ENCODE measurements at places on chromosomes 2 and 18.
A peak's percentile ranks its signal among the peaks of the same experiment; 100 is the strongest.

DNA sequence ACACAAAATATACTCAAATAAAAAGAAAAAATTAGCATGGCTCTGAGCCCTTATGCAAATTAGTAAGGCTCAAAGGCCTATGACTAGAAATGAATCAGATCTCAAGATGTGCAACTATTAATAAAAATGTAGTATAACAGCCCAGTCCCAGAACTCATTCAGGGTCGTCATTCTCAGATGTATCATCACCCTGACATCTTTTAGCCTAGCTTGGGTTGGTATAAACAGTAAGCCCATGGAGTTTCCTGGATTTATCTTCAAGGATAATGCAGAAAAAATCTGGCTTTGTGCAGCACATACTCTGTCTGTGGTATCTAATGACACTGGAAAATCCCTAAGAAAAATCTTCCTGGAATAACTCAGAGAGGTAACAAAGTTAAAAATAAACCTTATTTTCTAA, 239.3 kb downstream of the ZNF385B start:
- no peak for DNase-seq

GRCh38 chr2:162082681-162083080, 8.7 kb upstream of the DPP4 start:
- DNase-seq, result no peak

- DNase-seq, result no peak
Observed at GRCh38 chr2:173713904-173714555, 251.1 kb downstream of the SP3 start.

GRCh38 chr2:45627911-45628310, 16.8 kb upstream of the SRBD1 start:
- no peak for DNase-seq

- DNase-seq, result no peak
Observed at GRCh38 chr2:100976645-100977391, 25.3 kb upstream of the RPL31 start.

- no peak for DNase-seq
Observed at GRCh38 chr18:29164020-29164706, 987.2 kb upstream of the CDH2 start.

DNA sequence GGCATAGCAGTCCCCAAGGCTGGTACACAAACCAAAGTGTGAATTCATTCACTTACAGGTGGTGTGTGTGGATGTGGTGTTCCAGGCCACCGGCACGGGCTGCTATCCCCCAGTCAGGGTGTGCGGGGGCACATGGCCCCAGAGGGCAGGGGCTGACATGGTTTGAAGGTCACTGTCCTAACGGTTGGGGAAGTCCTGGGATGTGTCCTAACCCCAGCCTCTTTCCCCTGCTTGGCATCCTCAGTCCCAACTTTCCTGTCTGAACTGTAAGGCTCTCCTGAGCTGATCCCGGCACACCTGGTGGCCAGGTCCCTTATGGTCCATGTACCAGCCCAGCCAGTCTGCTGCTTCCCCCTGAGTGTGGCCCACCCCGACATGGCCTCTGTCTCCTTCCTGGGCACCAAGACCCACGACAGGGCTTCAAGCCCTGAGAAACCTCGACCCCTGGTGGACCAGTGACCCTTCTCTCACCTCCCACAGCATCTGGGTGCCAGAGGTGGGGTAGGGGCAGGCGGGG, 2.4 kb upstream of the TMEM185B start:
- no peak for DNase-seq

DNA sequence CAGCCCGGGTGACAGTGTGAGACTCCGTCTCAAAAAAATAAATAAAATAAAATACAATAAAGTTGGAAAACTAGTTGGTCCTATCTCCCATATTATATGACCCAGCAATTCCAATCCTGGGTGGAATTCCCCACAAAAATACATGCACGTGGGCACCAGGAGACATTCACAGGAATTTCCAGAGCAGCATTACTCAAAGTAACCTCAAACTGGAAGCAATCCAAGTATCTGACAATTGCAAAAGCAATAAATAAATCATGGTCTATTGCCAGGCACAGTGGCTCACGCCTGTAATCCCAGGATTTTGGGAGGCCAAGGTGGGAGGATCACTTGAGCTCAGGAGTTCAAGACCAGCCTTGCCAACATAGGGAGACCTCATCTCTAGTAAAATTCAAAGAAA, 101.2 kb upstream of the MAP4K4 start:
- no peak for DNase-seq

- DNase-seq, result no peak
Observed at GRCh38 chr2:135121016-135121657, 69.0 kb downstream of the RAB3GAP1 start.

- DNase-seq, result no peak
Observed at GRCh38 chr2:196338440-196338839, 167.1 kb upstream of the STK17B start.

DNA sequence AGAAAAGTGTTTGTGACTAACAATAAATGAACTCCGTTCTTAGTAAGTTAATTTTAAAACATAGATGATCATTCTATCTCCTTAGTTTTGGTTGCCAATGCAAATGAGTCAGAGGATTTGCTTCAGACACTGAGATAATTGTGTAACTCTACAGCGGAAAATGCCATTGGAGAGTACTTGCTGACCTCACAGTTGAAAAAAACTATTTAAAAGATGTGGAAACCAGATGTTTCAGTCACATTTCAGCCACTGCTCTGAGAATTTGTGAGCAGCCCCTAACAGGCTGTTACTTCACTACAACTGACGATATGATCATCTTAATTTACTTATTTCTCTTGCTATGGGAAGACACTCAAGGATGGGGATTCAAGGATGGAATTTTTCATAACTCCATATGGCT, at the start of gene TNFAIP6:
Gene TNFAIP6, plus strand, starts transcription at position 234 of the 400 bp plus-strand sequence. Its CDS starts 75 bp downstream, at position 309.
- DNase-seq, result peak; percentile 65

DNA sequence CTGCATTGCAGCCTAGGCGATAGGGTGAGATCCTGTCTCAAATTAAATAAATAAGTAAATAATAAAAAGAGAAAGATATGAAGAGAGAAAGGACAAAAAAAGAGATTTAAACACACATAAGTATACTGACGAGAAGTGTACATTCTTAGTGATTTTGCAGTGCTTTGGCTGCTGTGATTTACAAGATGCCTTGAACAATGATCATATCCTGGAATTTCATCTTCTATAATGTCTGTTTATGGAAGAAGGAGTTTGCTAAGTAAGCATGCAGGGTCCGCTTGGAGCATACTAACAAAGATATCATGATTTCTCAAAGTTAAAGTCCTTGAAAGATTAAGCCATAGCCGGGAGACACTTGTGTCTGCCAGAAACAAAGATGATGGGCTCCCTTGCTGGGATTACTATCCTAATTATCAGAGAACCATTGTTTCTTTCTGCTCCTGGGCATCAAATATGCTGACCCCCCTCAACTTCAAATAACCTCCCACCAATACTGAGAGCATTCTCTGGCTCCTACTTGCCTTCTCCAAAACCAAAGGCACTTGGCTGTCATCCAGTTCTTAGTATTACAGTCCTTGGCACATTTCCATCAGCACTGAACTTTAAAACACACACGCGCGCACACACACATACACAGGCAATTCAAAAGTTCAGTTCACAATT, 47.5 kb upstream of the STAM2 start:
- peak; percentile 89 for DNase-seq

DNA sequence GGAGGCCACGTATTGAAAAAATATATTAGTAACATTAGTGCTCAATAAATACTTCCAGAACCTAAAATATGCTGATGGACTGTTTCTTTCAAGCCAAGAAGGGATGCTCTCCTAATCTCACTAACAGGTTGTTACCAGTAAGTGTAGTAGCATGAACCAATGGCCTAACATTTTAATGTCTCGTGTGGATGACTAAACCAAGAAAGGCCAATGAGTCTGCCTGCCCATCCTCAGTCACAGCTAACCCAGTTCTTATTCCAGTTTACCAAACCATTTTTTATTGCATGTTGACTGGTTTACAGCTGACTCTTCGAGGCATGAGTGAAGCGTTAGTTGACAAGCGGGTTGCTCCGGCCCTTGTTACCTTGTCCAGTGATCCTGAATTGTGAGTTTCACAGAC, 45.1 kb upstream of the TNFRSF11A start:
- no peak for DNase-seq

DNA sequence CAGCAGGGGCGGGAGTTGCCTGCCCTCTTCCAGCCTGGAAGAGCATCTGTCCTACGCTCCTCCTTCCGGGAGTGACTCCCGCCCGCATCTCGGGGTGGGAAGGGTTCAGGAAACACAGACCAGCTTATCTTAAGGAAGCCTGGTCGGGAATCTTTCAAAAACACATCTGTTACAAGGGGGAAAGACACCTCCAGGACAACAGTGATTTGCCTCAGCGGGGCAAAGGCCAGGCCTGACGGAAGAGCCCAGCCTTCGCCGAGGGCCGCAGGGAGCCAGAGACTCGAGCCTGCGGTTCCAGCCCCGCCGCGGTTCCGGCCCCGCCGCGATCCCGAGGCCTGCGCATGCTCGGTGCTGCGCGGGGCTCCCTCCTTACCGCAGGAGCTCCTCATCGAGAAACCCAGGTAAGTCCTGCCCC, 38.1 kb upstream of the TGIF1 start:
- DNase-seq, result no peak

DNA sequence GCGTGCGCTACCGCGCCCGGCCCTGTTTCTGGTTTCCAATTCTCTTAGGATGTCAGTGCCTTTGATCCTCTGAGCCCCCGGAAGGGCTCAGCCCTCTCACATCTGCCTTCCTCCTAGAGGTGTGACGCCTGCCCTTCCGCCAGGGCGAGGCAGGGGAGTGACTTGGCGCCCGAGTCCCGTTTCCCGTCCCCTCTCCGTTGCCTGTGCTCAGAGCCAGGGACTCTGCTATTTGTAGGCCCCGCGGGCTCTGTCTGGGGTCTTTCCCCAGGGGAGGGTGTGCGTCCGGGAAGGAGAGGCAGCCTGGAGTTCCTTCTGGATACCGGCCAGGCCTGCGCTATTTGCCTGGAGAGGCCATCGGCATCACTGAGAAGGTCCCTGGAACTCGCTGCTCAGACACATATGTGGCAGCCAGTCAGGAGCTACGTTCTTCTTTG, 103.7 kb upstream of the TAF1B start:
- DNase-seq, result no peak

- DNase-seq, result no peak
Observed at GRCh38 chr2:86807133-86807467, 16.4 kb upstream of the CD8A start.

Measured in SK-MEL-5 (cell line).